Cerebellar nuclear complex (tissue), 1 donor: ENCODE measurements at places on chromosomes 1 and 21.

DNA sequence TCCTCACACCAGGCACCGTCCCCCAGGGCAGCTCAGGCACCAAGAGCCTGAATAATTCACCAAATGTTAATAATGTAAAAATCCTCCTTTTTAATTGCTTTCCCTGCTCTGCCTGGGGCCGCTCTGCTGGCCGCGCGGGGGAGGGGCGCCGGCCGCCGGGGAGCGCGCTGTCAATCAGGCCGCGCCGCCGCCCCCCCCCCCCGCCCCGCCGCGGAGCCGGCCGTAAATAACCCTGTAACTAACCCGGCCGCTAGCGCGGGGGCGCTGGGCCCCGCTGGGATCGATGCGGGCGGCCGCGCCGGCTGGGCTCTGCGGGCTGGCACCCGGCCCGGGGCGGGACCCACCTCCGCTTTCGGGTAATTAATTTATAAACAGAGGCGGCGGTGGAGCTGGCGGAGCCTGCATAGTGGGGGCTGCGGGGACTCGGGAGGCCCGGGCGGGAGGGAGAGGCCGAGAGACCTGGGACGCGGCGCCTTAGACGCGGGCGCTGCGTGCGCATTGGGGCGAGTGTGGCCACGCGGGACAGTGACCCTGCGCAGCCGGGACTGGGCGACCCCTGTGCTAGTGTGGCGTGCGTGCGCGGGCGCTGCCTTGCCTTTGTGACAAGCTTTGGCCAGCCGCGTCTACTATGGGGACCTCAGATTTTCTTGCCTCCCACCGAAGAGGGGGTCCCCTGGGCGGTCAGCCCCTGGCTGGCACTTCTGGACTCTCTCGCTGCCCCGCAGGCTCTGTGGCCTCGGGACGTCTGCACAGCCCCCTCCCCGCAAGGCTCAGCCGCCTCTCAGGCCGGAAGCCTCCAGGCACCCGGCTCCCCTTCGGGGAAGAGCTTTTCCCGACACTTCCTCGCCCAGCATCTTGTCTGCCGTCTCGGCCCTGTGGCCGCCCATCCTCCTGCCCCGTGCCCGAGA lies 16.6 kb downstream of the SAMD11 start:
- DNase-seq = no peak

GRCh38 chr21:46431884-46432488 lies 26.7 kb upstream of the DIP2A start:
- DNase-seq = no peak

DNA sequence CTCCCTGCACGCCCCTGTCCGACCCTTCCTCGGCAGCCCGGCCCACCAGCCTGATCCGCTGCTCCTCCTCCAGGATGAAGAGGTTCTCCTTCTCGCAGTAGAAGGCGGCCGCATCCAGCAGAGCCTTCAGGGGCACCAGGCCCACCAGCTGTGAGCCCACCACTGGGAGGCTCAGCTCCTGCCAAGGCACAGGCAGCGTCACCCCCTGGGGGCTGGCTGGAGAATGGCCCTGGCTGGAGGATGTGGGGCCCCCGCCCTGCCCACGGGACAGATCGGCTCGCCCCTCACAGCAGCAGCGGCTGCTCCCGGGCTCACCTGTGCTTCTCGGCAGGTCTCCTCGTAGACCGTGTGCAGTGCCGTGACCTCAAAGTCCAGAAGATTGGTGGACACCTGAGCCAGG lies 5.3 kb downstream of the FTCD start:
- DNase-seq = no peak

GRCh38 chr1:220182111-220182510 lies 88.2 kb downstream of the IARS2 start:
- DNase-seq = no peak

DNA sequence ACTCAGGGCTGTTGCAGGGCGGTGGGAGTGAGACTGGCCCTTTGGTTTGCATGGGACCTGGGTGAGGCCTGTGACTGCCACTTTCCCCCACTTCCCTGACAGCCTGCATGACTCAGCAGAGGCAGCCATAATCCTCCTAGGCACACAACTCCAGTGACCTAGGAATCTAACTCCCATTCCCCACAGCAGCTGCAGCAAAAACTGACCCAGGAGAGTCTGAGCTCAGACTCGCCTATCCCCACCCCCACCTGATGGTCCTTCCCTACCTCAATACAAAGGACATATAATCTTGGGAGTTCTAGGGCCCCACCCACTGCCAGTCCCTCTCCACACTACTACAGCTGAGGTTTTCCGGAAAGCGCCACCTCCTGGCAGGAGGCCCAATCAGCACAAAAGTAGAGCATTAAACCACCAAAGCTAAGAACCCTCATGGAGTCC lies 26.7 kb downstream of the NDC1 start:
- DNase-seq = no peak

GRCh38 chr1:201486187-201486586 lies 17.2 kb upstream of the PHLDA3 start:
- DNase-seq = no peak

GRCh38 chr1:203187304-203187685 lies 791 bp upstream of the CHI3L1 start:
- DNase-seq = no peak

- DNase-seq = no peak
These were observed 32.1 kb downstream of the TGFB2 start for GRCh38 chr1:218377143-218377660.

DNA sequence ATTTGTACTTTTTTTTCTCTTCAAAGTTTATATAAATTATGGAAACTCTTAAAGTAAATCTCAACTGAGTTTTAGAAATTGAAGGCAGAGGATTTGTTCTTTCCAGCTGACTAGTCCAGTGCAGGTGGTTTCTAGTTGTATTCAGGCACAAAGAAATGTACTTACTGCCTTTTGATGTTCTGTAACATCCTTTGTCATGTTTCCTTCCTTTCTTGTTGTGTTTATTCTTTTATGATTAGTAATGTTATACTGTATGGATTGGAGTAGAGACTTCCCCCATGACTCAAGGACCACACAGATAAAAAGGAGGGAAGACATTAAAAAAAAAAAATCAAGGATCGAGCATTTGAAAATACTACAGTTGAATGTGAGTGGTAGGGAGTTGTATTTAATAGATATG lies 8.0 kb downstream of the HIPK1 start:
- no peak for DNase-seq

GRCh38 chr1:16050328-16050727 lies 6.7 kb downstream of the CLCNKB start:
- DNase-seq = no peak

DNA sequence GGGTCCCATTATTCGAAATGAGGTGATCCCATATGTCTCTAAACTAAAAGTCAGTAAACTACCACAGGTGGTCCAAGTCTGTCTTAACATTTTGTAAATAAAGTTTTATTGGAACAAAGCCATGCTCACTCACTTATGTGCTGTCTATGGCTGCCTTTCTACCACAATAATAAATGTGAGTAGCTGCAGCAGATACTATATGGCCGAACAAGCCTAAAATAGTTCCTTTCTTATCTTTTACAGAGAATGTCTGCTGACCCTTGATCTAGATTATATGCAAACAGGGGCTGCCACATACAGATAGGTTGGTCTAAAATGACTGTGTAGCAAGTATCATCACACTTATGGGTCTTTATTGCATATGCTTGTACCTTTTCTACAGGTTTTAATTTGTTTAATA lies 140.0 kb downstream of the VAV3 start:
- no peak for DNase-seq

GRCh38 chr1:5769146-5769545 lies 223.1 kb downstream of the NPHP4 start:
- no peak for DNase-seq

GRCh38 chr1:235106457-235106856 lies 22.2 kb downstream of the TOMM20 start:
- no peak for DNase-seq

DNA sequence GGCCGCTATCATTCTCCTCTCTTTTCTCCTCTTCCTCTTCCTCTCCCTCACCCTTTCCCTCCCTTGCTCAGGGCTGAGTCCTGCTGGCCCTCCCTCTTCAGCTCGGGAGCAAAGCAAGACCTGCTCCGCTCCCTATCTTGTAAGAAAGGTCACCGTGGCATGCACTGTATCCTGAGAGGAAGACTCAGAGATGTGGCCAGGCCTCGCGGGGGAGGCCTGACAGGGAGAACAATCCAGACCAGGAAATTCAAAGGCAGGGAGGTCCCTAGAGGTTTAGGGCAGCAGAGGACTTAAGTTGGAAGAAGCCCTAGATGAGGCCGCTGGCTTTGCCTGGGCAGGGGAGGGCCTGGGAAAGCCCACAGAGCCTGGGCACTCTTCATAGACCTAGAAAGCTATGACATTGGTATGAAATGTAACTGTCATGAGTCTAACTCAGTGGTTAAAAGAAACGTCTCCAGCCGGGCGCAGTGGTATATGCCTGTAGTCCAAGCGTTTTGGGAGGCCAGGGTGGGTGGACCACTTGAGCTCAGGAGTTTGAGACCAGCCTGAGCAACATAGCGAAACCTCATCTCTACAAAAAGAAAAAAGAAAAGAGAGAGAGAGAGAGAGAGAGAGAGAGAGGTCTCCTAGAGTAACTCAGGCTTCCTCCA lies 14.6 kb upstream of the PTAFR start:
- no peak for DNase-seq

DNA sequence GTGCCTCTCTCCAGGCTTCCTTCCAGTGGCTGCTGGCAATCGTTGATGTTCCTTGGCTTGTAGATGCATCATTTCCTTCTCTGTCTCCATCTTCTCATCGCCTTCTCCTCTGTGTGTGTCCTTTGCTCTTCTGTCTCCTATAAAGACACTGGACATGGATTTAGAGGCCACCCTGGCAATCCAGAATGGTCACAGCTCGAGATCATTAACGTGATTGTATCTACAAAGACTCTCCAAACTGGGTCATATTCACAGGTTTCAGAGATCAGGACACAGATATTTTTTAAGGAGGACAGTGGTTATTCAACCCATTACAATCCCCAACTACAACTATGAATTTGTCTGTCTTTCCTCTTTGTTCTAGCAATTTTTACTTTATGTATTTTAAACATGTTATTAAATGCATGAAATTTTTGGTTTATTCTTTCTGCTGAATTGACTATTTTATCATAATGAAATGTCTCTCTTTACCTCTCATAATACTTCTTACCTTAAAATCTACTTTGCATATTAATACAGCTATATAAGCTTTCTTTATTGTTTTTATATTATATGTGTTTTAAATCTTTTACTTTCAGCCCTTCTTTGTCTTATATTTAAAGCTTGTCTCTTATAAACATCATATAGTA lies 22.8 kb downstream of the CR1 start:
- DNase-seq = no peak

- DNase-seq = no peak
These were observed 97.0 kb upstream of the DPH5 start for GRCh38 chr1:101122452-101123166.

- DNase-seq = no peak
These were observed 58.1 kb upstream of the SIM2 start for GRCh38 chr21:36640721-36641244.

DNA sequence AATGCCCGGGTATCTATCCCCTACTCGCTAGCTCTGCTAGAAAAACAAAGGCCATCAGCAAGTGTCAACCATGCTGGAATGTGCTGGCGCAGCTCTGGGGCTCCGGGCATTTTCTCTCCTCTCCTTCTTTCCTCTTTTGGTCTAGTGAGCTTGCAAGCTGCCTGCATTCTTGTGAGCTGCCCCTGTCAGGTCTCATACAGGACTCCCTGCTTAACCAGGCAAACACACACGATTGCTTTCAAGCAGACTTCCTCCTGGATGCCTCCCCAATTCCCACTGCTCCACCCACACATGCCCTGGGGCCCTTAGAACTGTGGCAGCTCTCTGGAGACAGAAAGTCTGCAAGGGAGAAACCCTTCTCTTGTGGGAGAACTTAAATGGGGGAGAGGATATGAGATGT lies 35.7 kb upstream of the SUCO start:
- DNase-seq = no peak

GRCh38 chr21:29297483-29298347 lies 1.0 kb upstream of the BACH1 start:
- no peak for DNase-seq

DNA sequence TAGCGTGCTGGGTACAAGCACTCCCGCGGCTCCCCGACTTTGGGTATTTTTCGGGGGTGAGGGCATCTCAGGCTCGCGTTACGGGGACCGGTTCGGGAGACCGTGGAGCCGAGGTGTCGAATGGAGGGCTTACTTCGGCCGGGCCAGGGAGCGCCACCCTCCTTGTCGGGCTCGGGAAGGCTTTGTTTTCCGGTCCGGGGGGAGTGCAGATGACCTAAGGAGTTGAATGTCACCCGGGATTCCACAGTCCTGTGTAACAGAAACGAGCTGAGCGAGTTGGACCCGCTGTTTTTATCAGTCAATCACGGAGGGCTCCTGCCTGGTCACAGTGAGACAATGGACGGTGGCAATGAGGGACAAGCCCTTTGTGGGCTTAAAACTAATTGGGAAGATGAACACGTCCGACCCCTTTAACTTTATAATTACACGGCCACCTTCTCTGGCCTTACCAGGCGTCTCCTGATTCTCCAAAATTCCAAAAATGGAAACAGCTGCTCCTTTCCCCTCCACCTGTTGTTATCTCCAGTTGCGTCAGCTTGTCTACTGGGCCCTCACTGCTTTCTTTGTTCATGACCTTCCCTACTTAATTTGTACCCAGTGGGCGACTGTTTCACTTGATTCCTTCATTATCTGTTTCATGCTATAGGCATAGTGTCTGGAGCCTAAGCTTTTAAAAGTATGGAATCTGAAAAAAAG lies 929 bp upstream of the TRIM45 start:
- no peak for DNase-seq

DNA sequence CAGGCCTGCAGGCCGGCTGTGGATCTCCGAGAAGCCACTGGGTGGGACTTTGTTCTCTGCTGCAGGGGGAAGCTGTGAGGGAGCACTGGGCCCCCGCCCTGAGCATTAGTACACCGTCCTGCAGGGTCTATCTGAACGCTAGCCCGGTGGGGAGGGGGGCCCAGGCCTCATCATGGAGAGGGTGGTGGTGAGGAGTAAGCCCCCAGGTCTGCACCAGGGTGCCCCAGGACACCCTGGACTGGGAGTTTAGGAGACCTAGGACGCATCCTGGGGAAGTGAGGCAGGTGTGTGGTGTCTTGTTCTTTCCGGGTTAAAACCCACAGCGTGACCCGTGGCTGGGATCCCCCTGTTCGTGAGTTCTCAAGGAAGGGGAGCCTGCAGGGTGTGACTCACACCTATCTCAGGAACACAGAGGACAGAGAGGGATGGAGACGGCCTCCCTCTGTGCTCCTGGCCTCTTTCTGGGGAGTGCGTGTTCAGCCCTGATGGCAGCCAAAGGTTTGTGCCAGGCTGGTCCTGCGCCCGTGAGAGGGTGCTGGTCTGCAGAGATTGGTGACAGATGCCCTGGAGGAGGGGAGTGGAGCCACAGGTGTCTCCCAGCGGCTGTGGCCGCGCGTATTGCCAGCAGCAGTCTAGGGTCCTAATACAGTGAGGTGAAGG lies 44.8 kb downstream of the AGPAT3 start:
- no peak for DNase-seq

- no peak for DNase-seq
These were observed 3.4 kb downstream of the NLRP3 start for GRCh38 chr1:247419336-247419735.

- no peak for DNase-seq
These were observed 159.9 kb upstream of the AJAP1 start for GRCh38 chr1:4494558-4494957.

GRCh38 chr1:244137276-244137675 lies 86.2 kb downstream of the ZBTB18 start:
- no peak for DNase-seq
